ENCODE measurements at places on chromosomes 1 and 21. TPM values are rescaled to one million over a fixed set of nuclear protein-coding genes. Genes with fewer than 3 reads are reported as not detected.

GRCh38 chr1:161379071-161379470, 11.4 kb upstream of the CFAP126 start:
- no peaks in the 10 kb centered on the region for H3K27me3 ChIP-seq
- no peaks in the 10 kb centered on the region for H3K36me3 ChIP-seq
- H3K27ac ChIP-seq = no peak overlapping the region
- H3K4me1 ChIP-seq = peaks cover 4% of the 10 kb centered on the region
- DNase-seq = no peak

Gene AKIRIN1
- 17.8 TPM for total RNA-seq

DNA sequence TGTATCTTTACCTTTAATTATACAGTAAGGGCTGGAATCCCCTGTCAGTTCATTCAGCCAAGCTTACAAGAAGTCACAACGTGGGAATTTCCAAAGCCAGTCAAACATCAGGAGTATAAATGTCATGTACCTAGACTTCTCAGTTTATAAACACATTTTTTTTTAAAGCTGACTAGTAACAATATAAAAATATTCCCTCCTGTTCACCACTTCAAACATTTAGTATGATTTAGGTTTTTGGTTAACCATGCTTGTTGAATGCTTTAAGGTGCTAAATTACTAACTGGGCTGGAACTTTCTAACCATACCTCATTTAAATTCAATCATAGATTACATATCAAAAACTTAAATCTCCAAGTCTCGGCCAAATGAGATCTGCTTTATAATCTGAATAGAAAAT, 44.0 kb downstream of the JAK1 start:
- no peak overlapping the region for H3K4me3 ChIP-seq
- no peaks in the 10 kb centered on the region for H3K36me3 ChIP-seq
- no peak for DNase-seq
- H3K27me3 ChIP-seq = no peaks in the 10 kb centered on the region
- H3K4me1 ChIP-seq = peaks cover 77% of the 10 kb centered on the region
- H3K27ac ChIP-seq = no peak overlapping the region

Gene HTR1D
- total RNA-seq = not detected

GRCh38 chr1:205576805-205577761, 54.7 kb downstream of the ELK4 start:
- no peaks in the 10 kb centered on the region for H3K36me3 ChIP-seq
- H3K27ac ChIP-seq = no peak overlapping the region
- H3K4me1 ChIP-seq = peaks cover 17% of the 10 kb centered on the region

Gene LCE2B
- total RNA-seq = not detected

GRCh38 chr1:18948913-18949685, 7.4 kb downstream of the IFFO2 start:
- peaks cover 99% of the 10 kb centered on the region for H3K4me1 ChIP-seq
- peak; percentile 76 for DNase-seq
- peak overlapping the region; percentile 52 for H3K27ac ChIP-seq
- H3K27me3 ChIP-seq = no peaks in the 10 kb centered on the region
- H3K36me3 ChIP-seq = no peaks in the 10 kb centered on the region
- H3K4me3 ChIP-seq = no peak overlapping the region

Gene C8A
- not detected for total RNA-seq

- H3K4me1 ChIP-seq = peaks cover 10% of the 10 kb centered on the region
- no peak overlapping the region for H3K27ac ChIP-seq
- no peak overlapping the region for H3K4me3 ChIP-seq
- H3K36me3 ChIP-seq = no peaks in the 10 kb centered on the region
- H3K27me3 ChIP-seq = no peaks in the 10 kb centered on the region
Measured at GRCh38 chr21:46600978-46601377, 3.9 kb downstream of the S100B start.

GRCh38 chr1:17661546-17662157, 93.5 kb upstream of the ACTL8 start:
- no peak overlapping the region for H3K4me3 ChIP-seq
- peaks cover 11% of the 10 kb centered on the region for H3K4me1 ChIP-seq
- no peak overlapping the region for H3K27ac ChIP-seq
- H3K27me3 ChIP-seq = no peaks in the 10 kb centered on the region

Gene PPFIA4
- not detected for total RNA-seq

DNA sequence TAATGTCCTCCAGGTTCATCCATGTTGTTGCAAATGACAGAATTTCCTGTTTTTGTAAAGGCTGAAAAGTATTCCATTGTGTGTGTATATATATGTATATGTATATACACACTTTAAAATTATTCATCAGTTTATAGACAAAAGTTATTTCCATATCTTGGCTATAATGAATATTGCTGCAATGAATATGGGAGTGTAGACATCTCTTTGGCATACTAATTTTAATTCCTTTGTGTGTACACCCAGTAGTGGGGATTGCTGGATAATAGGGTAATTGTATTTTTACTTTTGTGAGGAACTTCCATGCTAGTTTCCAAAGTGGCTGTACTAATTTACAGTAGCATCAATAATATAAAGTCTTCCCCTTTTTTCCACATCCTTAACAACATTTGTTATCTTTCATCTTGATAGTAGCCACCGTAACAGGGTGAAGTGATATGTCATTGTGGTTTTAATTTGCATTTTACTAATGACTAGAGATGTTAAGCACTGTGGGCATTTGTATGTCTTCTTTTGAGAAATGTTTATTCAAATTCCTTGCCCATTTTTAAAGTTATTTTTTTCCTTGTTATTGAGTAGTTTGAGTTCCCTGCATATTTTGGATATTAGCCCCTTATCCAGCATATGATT, 243.0 kb downstream of the PDE4B start:
- H3K36me3 ChIP-seq = no peaks in the 10 kb centered on the region
- no peak overlapping the region for H3K27ac ChIP-seq
- H3K4me1 ChIP-seq = no peaks in the 10 kb centered on the region
- no peak for DNase-seq

GRCh38 chr1:67307251-67308060, at the start of gene IL12RB2:
Gene IL12RB2, plus strand, starts transcription at chr1:67307873. Its CDS starts 12,496 bp downstream, at chr1:67320369.
- H3K4me3 ChIP-seq = peak within 1 kb of the TSS; percentile 27
- H3K4me1 ChIP-seq = peaks cover 7% of the 10 kb centered on the region
- no peak within 1 kb of the TSS for H3K27ac ChIP-seq
- peak; percentile 39 for DNase-seq
- H3K27me3 ChIP-seq = no peaks in the 10 kb centered on the region

GRCh38 chr1:62484824-62485468, 48.1 kb downstream of the USP1 start:
- no peak overlapping the region for H3K4me3 ChIP-seq
- no peak overlapping the region for H3K27ac ChIP-seq
- peaks cover 3% of the 10 kb centered on the region for H3K36me3 ChIP-seq
- H3K4me1 ChIP-seq = no peaks in the 10 kb centered on the region
- no peaks in the 10 kb centered on the region for H3K27me3 ChIP-seq
- no peak for DNase-seq

GRCh38 chr1:46464915-46465314, 24.7 kb upstream of the DMBX1 start:
- no peak overlapping the region for H3K27ac ChIP-seq
- DNase-seq = no peak
- H3K36me3 ChIP-seq = no peaks in the 10 kb centered on the region
- no peaks in the 10 kb centered on the region for H3K27me3 ChIP-seq

- no peak for DNase-seq
- no peak overlapping the region for H3K4me3 ChIP-seq
- H3K36me3 ChIP-seq = no peaks in the 10 kb centered on the region
- H3K27me3 ChIP-seq = no peaks in the 10 kb centered on the region
- H3K27ac ChIP-seq = no peak overlapping the region
Measured at GRCh38 chr1:243443557-243443956, 187.7 kb downstream of the SDCCAG8 start.

Gene BGLAP
- 0.52 TPM for total RNA-seq

DNA sequence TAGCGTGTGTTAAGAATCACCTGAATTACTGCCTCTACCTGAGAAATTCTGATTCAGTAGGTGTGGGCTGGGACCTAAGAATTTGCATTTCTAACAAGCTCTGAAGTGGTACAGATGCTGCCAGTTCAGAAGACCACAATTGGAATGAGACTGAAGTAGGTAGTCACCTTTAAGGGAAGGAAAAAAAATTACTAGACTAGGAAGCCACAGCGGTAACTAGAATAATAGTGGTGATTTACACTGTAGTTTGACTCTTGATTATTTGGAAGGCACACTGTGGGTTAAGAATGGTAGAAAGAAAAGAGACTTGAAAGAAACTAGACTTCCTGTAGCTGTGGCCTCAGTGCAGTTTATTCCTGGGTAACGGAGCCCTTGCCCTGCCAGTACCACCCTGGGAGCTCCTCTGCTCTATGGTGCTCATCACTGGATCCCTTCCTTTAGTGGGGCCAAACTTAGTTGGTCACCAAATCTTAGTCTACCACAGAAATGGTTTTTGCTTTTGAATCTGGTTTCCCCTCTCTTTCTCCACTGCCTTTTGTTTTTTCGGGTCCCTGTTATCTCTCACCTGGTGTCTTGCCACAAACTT, 43.6 kb downstream of the ARID1A start:
- H3K27ac ChIP-seq = no peak overlapping the region
- peaks cover 27% of the 10 kb centered on the region for H3K4me1 ChIP-seq
- H3K4me3 ChIP-seq = no peak overlapping the region
- peaks cover 5% of the 10 kb centered on the region for H3K36me3 ChIP-seq
- H3K27me3 ChIP-seq = no peaks in the 10 kb centered on the region
- DNase-seq = no peak

DNA sequence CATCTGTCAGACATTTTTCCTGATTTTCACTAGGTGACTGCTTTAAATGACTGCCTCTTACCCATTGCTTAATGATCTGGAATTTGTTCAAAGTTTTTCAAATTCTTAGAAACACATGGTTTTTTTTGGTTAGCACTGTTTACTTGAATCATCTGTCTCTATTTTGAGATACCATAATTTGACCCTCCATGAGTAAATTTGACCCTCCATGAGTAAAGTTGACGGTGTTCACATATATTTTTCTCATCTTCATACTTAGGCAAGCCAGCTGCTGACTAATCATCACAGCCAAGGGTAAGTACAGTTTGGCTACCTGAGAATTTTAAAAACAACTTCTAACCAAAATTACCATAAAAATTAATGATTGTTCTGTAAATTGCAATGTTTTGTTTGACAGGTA, 586.5 kb downstream of the PTBP2 start:
- H3K36me3 ChIP-seq = no peaks in the 10 kb centered on the region
- no peak overlapping the region for H3K4me3 ChIP-seq
- no peaks in the 10 kb centered on the region for H3K27me3 ChIP-seq
- H3K27ac ChIP-seq = no peak overlapping the region
- H3K4me1 ChIP-seq = no peaks in the 10 kb centered on the region

DNA sequence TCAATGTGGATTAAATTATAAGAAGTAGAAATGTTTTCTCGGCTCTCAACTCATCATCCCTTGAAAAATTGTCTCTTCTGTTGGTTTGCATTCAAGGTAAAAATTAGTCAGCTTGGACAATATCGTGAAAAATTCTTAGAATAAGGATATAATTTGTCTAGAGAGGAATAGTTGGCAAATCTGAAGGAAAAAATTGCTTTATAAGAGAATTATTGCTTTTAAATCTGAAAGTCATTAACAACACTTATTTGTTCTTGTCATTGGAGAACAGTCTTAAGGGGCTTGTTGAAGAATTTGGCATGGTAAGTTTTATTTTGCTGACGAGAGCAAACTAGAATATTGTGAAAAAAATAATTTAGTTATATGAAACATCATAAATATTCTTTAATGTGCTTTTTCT, 26.4 kb downstream of the ANGPTL1 start:
- peaks cover 3% of the 10 kb centered on the region for H3K4me1 ChIP-seq
- H3K27ac ChIP-seq = no peak overlapping the region
- H3K4me3 ChIP-seq = no peak overlapping the region
- no peaks in the 10 kb centered on the region for H3K36me3 ChIP-seq

DNA sequence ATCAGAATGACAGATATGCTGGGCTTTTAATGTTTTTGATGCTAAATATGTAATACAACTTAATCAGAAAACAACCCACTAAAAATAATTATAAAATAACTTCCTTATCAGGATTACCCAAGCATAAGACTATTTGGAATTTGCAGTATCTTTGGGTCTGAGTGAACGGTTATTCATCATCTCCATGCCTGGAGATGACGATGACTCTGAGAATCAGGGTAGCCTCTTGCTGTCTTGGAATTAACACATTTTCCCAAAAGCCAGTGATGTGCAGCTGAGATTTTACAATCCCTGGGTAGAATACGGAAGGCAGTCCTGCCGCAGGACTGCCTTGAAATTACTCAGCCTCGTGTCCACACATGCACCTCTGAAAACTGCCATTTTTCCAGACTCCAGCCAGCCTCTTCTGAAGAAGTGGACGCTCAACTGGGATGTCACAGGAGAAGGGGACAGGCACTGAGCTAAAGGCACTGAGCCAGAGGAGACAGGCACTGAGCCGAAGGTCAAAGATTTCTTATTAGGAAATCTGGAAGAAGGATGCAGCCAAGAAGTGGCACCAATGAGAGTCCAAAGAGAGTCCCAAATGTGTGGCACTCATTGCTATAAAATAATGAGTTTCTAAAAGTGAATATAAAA, 85.5 kb downstream of the PGBD5 start:
- H3K27me3 ChIP-seq = no peaks in the 10 kb centered on the region
- H3K27ac ChIP-seq = no peak overlapping the region

Gene OR2T29
- total RNA-seq = not detected

DNA sequence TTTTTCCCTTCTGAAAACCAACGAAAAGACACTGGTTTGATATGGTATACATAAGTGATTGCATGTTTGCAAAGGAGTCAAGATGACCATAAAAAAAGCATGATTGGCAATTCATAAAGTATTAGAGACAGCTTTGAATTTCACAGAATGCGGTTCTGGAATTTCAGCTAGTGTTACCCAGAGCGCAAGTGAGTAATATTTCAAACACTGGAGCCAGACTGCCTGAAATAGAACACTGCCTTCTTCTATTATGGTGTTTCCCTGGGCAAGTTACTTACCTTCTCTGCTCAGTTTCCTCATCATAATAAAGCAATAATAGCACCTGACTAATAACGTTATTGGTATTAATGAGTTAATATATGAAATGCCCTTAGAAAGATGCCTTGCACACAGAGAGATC, 54.7 kb downstream of the NEGR1 start:
- no peak overlapping the region for H3K4me3 ChIP-seq
- no peak overlapping the region for H3K27ac ChIP-seq
- no peaks in the 10 kb centered on the region for H3K4me1 ChIP-seq

- no peak overlapping the region for H3K4me3 ChIP-seq
- no peak for DNase-seq
- H3K36me3 ChIP-seq = no peaks in the 10 kb centered on the region
- no peak overlapping the region for H3K27ac ChIP-seq
- H3K27me3 ChIP-seq = no peaks in the 10 kb centered on the region
- H3K4me1 ChIP-seq = no peaks in the 10 kb centered on the region
Measured at GRCh38 chr1:118136187-118136941, 48.7 kb downstream of the SPAG17 start.

- H3K4me1 ChIP-seq = peaks cover 10% of the 10 kb centered on the region
- H3K4me3 ChIP-seq = no peak overlapping the region
- DNase-seq = no peak
Measured at GRCh38 chr1:97758541-97759057, 162.2 kb downstream of the DPYD start.

Gene PADI6
- total RNA-seq = not detected

DNA sequence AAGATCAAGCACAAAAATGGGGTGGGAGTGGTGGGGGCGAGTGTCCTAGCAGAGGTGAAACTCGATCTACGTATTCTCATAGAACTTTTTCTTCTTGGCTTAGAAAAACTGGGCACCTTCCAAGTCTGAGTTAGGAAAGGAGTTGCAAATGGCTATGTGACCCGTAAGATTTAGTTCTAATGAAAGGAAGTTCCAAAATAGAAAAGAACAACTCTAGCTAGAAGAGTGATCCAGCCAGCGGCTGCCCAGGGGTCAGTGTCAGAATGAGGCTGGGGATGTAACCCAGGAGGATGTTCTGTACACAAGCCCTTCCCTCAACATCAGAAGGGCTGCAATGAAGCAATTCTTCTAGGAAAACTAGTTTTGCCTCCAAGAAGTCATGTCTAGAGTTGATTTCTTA, 5.2 kb downstream of the MTARC1 start:
- H3K4me1 ChIP-seq = peaks cover 8% of the 10 kb centered on the region
- no peak overlapping the region for H3K27ac ChIP-seq
- H3K27me3 ChIP-seq = no peaks in the 10 kb centered on the region
